ENCODE measurements at places on chromosomes 12 and 14.

- peak; percentile 33 for DNase-seq
Observed at GRCh38 chr12:25322351-25322750, 71.6 kb upstream of the KRAS start.

DNA sequence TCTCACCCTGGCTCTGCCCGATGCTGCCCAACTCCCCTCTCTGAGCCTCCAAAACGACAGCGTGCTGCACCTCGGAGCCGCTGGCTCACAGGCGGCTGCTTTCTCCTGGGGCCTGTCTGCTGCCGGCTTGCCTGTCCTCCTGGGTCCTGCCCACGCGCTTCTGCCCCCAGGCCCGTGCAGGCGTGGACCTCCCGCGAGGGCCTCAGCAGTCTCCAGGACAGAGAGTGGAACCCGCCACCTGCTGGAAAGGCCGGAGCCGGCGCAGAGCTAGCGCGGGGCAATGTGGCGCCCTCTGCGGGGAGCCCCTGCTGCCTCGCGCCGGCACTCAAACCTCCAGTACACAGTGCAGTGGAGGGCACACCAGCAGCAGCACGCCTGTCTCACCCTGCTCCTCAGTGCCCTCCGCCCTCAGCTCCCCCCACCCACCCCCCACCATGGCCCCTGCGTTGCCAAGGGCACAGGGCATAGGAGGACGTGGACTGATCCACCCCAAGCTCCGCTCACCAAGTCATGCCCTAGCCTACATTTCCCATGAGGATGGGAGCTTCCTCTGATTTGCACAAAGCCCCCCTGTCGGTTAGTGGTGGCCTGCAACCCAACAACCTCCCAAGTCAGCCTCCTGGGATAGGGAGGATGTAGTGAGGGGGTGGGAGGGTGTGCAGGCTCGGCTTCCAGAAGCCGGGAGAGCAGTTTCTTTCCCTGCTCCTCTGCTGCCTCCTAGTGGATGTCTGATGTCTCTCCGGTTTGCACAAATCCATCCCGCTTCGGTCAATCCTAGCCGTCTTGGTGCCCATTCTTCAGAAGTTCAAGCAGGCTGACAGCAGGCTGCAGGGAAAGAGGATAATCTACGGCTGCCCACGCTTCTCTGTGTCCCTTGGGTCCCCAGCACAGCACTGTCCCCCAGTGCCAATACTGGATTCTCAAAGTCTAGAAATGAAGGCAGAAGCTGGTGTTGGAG is 25.2 kb downstream of the KRT8 start:
- DNase-seq = peak; percentile 71

DNA sequence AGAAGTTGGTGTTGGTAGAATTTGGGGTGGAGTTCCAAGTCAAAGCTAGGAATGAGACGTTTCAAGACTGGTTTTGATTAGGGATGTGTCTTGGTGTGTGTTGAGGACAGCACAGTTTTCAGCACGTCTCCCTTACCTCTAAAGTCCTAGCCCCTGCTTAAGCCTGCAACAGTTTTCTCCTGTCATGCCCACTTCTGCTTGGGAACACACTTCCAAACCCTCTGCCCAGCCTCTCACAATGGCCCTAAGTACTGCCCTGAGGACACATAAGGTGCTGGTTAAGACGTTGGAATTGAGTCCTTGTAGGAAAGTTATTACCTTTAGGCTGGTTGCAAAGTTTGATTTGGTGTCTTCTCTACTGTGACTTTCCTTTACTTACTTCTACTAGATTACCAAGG is 710 bp upstream of the BMAL2 start:
- DNase-seq = no peak

- no peak for DNase-seq
Observed at GRCh38 chr14:78798757-78799156, 628.6 kb downstream of the NRXN3 start.

DNA sequence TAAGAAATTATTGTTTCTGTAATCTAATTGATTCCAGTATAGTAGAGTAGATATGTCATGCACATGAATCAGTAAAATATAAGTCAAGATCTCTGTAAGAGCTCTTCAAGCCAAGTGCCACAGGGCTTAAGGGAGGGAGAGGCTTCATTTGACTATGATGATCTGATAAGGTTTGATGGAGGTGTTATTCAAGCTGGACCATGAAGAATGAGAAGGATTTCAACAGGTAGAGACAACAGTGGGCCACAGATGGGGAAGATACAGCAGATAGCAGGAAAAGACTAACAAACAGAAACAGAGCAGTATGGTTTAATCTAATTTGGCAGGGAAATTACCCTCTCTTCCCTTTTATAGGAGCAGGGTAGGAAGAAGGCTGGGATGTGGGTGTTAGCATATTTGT is 40.6 kb upstream of the FKBP4 start:
- DNase-seq = no peak

DNA sequence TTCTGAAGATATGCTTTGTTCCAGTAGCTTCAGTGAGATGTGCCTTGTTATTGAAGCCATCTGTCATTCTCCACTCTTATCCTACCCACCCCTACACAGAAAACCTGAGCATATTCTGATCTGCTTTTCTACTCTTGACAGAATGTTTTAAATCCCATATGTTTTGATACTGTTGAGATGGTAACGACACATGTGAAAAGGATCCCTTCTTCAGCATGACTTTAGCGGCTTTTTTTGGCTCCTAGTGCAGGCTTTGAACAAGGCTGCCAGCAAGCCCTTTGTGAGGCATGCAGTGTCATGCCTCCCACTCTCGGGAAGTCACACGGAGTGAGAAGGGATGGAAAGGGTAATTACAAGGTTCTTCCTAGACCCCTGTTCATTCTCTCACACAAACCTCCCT is 228.8 kb upstream of the RGS6 start:
- no peak for DNase-seq

DNA sequence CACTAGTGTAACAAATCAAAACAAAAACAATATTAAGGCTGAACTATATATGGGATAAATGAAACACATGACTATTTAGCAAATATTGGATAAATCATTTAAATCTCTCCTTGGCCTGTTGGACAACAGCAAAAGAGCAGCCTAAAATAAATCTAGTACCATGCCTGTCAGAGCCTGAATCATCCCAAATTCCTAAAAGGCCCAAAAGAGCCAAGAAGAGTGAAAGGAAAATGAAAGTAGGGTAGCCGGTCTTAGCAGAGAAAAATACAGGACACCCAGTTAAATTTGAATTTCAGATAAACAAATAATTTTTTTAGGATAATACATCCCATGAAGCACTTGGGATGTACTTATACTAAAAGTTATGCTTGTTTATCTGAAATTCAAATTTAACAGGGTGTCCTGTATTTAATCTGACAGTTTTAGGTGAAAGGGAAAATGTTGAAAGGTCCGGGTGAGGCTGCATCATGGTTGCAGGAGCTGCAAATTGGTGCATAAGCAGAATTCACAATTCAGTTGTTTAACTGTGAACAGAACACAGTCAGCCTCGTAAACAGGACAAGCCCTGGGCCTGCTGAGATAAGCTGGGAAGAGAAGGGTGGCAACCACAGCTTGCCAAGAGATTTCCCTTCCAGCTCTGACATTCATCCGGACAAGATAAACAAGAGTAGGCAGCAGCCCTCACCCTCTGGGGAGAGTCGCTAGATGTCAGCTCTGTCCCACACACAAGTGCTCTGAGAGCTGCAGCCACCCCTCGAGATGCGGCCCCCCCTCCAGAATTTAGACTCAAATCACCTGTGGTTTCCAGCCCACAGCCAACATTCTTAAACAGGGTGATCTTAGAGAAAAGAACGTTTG is 30.3 kb downstream of the DMAC2L start:
- DNase-seq = peak; percentile 47

DNA sequence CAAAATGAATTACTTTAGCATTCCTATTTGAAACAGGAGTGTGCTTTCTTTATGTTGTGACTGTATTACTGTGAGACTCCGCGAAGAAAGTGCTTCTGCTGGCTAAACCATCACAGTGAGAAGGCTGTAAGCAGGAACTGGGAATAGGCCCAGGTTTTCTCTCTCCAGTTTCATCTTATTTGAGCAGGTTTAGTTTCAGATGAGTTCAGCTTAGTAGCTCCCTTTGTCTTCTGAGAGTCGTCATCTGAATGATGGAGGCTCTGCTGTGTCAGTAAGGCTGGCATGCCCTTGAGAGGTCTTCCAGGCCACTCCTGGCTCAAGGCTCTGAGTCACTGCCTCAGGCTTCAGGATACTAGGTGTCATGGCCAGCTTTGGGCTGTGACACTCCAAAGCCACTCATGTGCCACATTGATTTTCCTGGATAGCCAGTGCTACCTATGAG is 205.6 kb upstream of the RGS6 start:
- no peak for DNase-seq

GRCh38 chr12:54189198-54189539 is 384 bp upstream of the SMUG1 start:
- DNase-seq = no peak

DNA sequence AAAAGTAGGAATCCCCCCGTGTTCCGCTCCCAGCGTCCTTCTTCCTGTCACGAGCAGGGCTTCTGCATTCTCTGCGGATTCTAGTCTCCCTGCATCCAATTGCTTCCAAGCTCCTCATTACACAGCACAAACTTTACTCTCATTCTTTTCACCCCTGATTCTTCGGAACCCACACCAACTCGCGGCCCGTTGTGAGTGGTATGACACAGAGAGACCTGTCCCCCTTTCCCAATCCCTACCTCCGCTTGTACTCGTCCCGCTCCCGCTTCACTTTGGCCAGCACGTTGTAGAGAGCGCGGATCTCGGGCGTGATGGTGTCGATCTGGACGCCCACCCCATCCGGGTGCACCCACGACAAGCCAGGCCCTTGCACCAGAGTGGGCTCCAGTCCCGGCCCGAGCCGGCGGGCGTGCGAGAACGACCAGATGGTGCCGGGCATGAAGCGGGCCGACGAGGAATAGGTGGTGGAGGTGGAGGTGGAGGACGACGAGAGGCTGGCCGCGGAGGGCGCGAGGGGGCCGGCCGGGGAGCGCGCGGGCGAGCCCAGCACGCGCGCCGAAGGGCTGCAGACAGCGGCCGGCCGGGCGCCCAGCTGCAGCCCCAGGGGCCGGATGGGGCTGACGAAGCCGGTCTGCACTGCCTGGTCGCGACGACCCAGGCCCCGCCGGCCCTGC is 687 bp downstream of the IFFO1 start:
- no peak for DNase-seq

DNA sequence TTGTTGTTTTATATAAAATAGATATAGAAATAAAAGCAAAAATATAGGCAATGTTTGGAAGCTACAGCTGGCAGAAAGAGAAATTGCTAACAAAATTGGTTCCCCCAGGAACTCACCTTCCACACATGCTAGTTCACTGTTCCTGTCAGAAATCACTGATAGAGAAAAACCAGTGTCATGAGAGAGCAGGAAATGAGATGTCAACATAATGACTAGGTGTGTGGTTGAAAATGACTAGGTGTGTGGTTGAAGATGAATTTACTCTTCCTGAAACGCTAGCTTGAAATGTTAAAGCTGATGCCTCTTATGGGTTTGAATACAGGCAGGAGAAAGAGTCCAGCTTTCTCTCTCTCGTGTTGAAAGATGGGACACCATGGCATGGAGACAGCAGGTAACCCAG is 216.3 kb downstream of the C12orf42 start:
- no peak for DNase-seq

DNA sequence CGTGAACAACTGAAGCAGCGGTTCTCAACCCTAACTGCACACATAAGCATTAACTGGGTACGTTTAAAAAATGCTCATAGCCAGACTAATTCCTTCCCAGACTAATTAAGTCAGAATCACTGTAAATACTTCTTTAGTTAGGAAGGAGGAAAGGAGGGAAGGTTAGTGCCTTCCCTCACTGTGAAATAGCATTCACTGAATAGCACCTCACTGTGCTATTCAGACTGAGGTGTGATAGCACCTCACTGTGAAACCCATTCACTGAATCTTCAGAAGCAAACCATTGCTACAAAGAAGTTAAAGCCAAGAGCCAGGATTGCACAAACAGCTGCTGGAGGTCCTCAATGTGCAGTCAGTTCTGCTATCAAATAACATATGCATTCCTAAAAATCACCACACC is 58.8 kb downstream of the RTN1 start:
- DNase-seq = no peak

DNA sequence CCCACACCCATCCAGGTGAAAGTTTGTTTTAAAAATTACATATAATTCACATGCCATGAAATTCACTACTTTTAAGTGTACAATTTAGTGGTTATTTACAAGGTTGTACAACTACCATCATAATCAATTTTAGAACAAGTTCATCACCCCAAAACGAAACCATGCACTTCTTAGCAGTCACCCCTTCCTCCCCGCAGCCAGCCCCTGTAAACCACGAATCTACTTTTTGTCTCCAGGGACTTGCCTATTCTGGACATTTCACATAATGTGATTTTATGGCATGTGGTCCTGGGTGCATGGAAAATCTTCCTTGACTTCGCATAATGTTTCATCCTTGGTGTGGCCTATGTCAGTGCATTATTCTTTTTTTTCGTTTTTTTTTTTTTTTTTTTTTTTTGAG is 19.2 kb upstream of the TRAF3 start:
- no peak for DNase-seq

DNA sequence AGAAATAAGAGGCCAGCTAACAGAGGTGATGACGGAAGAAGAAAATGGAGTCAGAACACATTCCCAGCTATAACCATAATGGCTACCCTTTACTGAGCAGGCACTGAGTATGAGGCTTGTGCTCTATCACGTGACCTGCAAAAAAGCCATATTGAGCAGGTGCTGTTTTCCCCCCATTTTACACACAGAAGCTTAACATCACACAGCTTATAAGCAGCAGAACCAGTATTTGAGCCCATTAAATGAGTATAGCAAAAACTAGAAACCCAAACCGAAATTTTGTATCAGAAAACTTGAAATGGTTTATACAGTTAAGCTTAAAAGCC is 28.4 kb downstream of the PAPLN start:
- no peak for DNase-seq

- DNase-seq = no peak
Observed at GRCh38 chr14:76289276-76289675, 86.7 kb upstream of the ESRRB start.

DNA sequence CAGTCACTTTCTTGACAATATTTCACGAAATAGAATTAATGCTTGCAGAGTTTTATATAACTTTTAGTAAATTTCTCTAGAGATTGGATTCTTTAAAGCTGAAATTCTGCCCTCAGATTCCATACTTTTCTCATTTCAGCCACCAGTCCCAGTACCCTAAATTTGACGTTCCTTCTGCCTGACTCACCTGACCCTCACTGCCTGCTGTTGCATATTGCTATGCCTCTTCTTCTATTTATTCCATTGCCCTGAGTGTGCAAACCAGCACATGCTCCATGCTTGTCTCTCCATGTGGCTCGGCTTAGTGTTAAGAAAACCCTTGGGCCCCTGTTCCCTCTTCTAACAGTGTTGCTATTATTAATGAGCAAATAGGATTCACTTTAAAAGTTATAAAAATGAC is 533.3 kb downstream of the LRFN5 start:
- no peak for DNase-seq

- no peak for DNase-seq
Observed at GRCh38 chr12:110042264-110042663, 6.1 kb downstream of the C12orf76 start.

GRCh38 chr14:62097072-62097471 is 334.9 kb downstream of the SNAPC1 start:
- DNase-seq = no peak

- DNase-seq = peak; percentile 5
Observed at GRCh38 chr12:85468356-85469157, 188.5 kb downstream of the ALX1 start.

- no peak for DNase-seq
Observed at GRCh38 chr12:22467190-22467589, 77.2 kb downstream of the C2CD5 start.
